Stomach (tissue), 19 donors: ENCODE measurements at places on chromosomes 11 and 22. TPM values are rescaled to one million over a fixed set of nuclear protein-coding genes. Genes with fewer than 3 reads are reported as not detected.
A peak's percentile ranks its signal among the peaks of the same experiment; 100 is the strongest.

DNA sequence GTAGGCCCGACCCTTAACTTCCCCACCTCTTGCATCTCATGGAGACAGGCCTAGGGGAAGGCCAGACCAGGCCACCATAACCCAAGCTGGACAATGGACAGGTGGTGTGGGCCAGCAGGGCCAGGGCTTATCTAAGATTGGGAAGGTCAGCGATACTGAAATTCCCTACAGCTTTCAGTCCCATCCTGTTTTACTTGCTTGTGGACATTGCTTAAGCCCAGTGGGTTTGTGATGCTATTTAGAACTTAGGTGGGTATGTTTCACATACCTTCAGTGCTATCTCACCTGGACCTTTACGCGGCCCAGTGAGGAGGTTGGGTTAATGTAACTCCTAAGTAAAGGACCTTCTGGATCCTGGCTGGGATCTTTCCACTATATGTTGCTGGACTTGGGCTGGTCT, 1.7 kb downstream of the FADS2 start:
- H3K27me3 ChIP-seq = peaks cover 28% of the 10 kb centered on the region
- H3K36me3 ChIP-seq = no peaks in the 10 kb centered on the region
- H3K27ac ChIP-seq = peak overlapping the region; percentile 69
- DNase-seq = no peak
- peaks cover 40% of the 10 kb centered on the region for H3K4me1 ChIP-seq

GRCh38 chr11:60631944-60632343, 67.5 kb upstream of the MS4A8 start:
- H3K27me3 ChIP-seq = no peaks in the 10 kb centered on the region
- H3K4me1 ChIP-seq = no peaks in the 10 kb centered on the region
- H3K27ac ChIP-seq = no peak overlapping the region
- H3K4me3 ChIP-seq = no peak overlapping the region

Gene OR52I2
- total RNA-seq = not detected

Gene ADAMTS8
- 4.6 TPM for total RNA-seq

Gene CD44
- 79.4 TPM for total RNA-seq

Gene DNAJC24
- 15.9 TPM for total RNA-seq

- no peak overlapping the region for H3K4me3 ChIP-seq
- no peaks in the 10 kb centered on the region for H3K36me3 ChIP-seq
- peak; percentile 52 for DNase-seq
- H3K27ac ChIP-seq = no peak overlapping the region
These were observed 115.8 kb upstream of the NECTIN1 start for GRCh38 chr11:119844808-119845207.
